SJSA1 (cell line): ENCODE measurements at places on chromosomes 12 and 14. TPM values are rescaled to one million over a fixed set of nuclear protein-coding genes. Genes with fewer than 3 reads are reported as not detected.
A peak's percentile ranks its signal among the peaks of the same experiment; 100 is the strongest.

DNA sequence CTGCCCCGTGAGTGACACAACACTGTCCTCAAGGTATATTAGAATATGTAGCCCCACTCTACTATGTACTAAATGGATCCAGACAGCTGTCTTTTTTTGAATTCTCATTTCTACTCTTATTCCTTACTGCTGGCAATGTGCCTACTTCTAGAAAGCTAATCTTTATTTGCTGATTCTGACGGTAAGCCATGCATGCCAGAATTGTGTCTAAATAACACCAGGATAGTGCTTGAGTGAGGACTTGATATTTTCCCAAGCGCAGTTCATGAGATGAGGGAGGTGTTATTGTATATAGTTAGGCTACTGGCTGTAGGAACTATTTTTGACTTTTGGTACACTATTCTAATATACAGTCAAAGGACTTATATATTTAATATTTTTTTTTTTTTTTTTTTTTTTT, 316.2 kb upstream of the NAV3 start:
- H3K27me3 ChIP-seq, result no peaks in the 10 kb centered on the region; the same call in 1 of the 2 replicates
- H3K4me3 ChIP-seq, result no peak overlapping the region

The NFATC4 gene
- total RNA-seq, result 14.6 and 23.6 TPM in 2 replicates

GRCh38 chr14:91135039-91135438, 21.2 kb downstream of the DGLUCY start:
- H3K27me3 ChIP-seq, result no peaks in the 10 kb centered on the region
- H3K27ac ChIP-seq, result no peak overlapping the region
- H3K36me3 ChIP-seq, result 0 out of 2 replicates have a peak, but pooled peaks cover 2% of the 10 kb centered on the region
- no peak for DNase-seq
- no peaks in the 10 kb centered on the region for H3K4me1 ChIP-seq
- no peak overlapping the region for H3K4me3 ChIP-seq

DNA sequence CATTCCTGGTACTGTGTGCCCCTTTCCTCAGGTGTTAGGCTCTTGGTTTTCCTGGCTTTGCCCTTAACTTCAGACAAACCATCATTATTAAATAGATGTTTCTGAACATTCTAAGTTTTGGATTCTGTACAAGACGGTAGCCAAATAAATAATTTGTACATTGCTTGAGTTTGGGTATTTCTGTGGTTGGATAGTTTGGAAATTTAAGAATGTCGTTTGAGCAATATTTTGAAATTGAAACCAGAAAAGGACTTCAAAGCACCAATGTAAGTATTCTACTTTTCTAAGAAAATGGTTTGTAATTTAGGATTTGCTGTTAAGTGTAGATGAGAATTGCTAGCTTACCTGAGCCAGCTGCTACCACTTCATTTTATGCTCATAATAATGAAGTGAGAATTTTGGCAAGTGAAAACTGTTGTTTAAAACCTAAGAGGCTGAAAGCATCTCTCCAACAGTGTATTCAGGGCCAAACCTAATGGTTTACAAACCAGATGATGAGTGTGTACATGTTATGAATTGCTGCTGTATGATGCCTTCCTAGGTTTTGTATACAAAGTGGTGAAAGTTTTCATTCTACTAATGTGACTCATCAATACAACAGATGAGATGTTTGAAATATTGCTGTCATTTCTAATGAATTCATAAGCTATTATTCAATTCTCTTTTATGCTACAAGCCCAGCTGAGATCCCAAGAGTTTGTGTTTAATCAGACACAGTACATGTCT, 181.5 kb upstream of the PRKD1 start:
- no peak for DNase-seq
- no peak overlapping the region for H3K27ac ChIP-seq
- no peak overlapping the region for H3K4me3 ChIP-seq
- H3K27me3 ChIP-seq, result no peaks in the 10 kb centered on the region

DNA sequence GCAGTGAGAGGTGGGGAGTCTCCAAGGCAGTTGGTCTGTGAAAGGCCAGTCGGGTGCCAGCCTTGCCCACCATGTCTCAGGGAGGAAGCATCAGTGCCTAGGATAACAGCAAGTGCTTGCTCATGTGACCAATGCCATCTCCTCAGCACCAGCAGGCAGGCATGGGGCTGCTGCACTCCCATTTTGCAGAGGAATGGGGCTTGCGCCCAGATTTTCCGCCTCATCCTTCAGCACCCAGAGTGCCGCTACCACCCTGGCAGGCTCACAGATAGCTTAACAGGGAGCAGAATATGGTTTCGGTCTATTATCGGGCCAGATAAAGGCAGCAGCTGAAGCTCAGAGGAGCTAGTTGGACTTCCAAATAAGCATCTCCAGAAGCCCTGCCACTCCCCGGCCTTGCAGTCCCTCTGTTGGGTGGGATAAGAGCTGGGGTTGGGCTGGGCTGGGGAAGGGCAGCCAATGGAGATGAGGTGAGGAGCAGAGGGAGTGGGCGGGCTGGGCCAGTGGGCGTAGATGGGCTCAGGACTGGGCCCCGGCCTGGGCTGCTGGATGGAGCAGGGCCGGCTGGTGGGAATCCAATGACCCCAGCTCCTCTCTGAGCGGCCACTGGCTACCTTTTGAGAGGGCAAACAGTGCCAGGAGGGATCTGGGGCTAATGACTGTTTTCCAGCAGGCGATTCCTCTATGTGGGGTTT, 8.4 kb upstream of the KRT80 start:
- H3K27ac ChIP-seq, result no peak overlapping the region; the same call in 1 of the 2 replicates
- H3K4me3 ChIP-seq, result peak overlapping the region; percentile 21; the same call in 1 of the 2 replicates

GRCh38 chr12:795305-795704, 42.9 kb downstream of the WNK1 start:
- H3K4me1 ChIP-seq, result peaks cover 5% of the 10 kb centered on the region
- no peak overlapping the region for H3K4me3 ChIP-seq
- no peak overlapping the region for H3K27ac ChIP-seq
- no peak for DNase-seq

The SSTR1 gene
- not detected in 2 replicates for total RNA-seq

GRCh38 chr14:63972323-63972932, 119.6 kb downstream of the SYNE2 start:
- H3K27ac ChIP-seq, result no peak overlapping the region
- DNase-seq, result no peak
- no peaks in the 10 kb centered on the region for H3K4me1 ChIP-seq
